ENCODE measurements at places on chromosomes 6 and 20. TPM values are rescaled to one million over a fixed set of nuclear protein-coding genes. Genes with fewer than 3 reads are reported as not detected.

SLC22A2 gene
- 0.04 TPM for total RNA-seq

- no peaks in the 10 kb centered on the region for H3K27me3 ChIP-seq
- H3K27ac ChIP-seq, result no peak overlapping the region
- no peak overlapping the region for H3K4me3 ChIP-seq
- no peak for DNase-seq
- no peaks in the 10 kb centered on the region for H3K4me1 ChIP-seq
These were observed 109.9 kb downstream of the RNF144B start for GRCh38 chr6:18497006-18497405.

- no peaks in the 10 kb centered on the region for H3K36me3 ChIP-seq
- no peak overlapping the region for H3K27ac ChIP-seq
- peaks cover 14% of the 10 kb centered on the region for H3K4me1 ChIP-seq
- H3K4me3 ChIP-seq, result no peak overlapping the region
- peaks cover 31% of the 10 kb centered on the region for H3K27me3 ChIP-seq
These were observed 1.5 kb upstream of the GRIK2 start for GRCh38 chr6:101391772-101392585.

- no peaks in the 10 kb centered on the region for H3K36me3 ChIP-seq
- H3K4me1 ChIP-seq, result no peaks in the 10 kb centered on the region
- H3K27me3 ChIP-seq, result no peaks in the 10 kb centered on the region
These were observed 159.9 kb downstream of the LINC00237 start for GRCh38 chr20:20946122-20946759.

- peaks cover 4% of the 10 kb centered on the region for H3K4me1 ChIP-seq
- H3K27me3 ChIP-seq, result no peaks in the 10 kb centered on the region
- no peak overlapping the region for H3K4me3 ChIP-seq
- no peak overlapping the region for H3K27ac ChIP-seq
- peak; percentile 58 for DNase-seq
These were observed 39.4 kb downstream of the KIAA1755 start for GRCh38 chr20:38221119-38221589.

PTK6 gene
- not detected for total RNA-seq

SRMS gene
- total RNA-seq, result not detected

Measured in muscle of leg (tissue), 16 donors.